ENCODE measurements at places on chromosomes 2 and 18.
A peak's percentile ranks its signal among the peaks of the same experiment; 100 is the strongest.

- peak; percentile 18 for DNase-seq
Measured at GRCh38 chr2:192195548-192196418, 1.1 kb upstream of the TMEFF2 start.

DNA sequence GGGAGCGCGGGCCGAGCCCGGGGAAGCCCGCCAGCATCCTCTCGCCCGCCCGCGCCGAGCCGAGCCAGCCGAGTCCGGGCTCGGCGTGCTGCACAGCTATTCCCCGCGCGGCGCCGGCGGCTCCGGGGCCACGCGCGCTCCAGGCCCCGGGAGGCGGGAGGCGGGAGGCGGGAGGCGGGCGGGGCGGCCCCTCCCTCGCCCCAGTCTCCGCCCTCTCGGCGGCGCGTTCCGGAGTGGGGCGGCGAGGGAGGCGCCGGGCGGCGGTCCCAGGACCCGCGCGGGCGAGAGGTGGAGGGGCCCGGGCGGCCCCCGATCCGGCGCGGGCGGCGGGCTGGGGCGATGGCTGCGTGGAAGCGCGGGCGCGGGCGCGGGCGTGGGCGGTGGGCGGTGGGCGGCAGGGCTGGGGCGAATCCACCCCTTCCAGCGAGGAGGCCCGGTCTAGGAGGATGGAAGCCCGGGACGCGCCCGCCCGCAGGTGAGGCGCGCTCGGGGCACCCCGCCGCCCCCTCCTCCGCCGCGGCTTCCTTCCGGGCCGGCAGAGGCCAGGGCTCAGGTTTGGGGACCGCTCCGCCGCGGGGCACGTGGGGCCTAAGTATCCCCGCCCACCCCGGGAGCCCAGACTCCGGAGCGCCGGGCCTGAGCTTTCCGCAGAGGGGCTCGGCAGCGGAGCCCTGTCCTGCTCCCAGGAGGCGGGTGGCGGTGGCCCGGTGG is at the start of gene ADCY3:
TSS of gene ADCY3 (minus strand) at position 140 of the 711 bp plus-strand sequence. CDS start 1,250 bp downstream, outside the sequence.
- peak; percentile 16 for DNase-seq

DNA sequence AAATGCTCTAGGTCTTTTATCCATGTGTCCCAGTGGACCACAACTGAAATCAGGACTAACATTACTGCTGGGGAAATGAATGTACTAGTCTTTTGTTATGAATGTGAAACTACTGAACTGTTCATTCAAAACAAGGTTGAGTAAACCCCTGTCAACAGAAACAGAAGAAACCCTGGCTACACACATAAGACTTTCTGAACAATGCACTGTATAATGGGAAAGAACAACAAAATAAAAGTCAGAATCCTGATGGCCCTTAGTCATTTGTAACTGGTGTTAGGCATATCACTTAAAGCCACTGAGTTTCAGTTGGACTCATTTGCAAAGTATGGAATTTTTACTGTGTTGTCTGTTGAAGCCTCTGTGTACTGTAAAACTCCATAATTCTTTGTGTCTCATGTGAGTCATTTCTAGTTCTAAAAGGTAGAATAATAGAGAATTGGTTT is 77.0 kb upstream of the UBXN4 start:
- peak; percentile 39 for DNase-seq

- no peak for DNase-seq
Measured at GRCh38 chr18:44852818-44853217, 172.1 kb downstream of the SETBP1 start.

DNA sequence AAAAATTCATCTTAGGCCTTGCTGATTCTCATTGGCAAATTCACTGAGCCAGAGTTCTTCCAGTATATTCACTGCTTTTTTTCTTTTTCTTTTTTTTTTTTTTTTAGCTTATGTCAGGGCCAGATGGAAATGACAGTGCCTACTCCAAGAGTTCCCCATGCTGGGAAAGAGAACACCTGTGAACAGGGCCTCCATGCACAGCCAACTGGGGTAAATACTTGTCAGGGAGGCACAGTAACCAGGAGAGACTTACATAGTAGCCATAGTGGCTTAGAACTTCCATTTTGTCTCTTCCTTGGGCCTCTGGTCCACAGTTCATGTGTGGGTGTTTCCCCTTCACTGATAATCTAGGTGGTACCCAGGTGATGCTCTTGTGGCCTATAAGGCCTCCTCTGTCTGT is 15.2 kb upstream of the SCLY start:
- DNase-seq = no peak

GRCh38 chr18:33711514-33711913 is 133.5 kb downstream of the ASXL3 start:
- DNase-seq = no peak

DNA sequence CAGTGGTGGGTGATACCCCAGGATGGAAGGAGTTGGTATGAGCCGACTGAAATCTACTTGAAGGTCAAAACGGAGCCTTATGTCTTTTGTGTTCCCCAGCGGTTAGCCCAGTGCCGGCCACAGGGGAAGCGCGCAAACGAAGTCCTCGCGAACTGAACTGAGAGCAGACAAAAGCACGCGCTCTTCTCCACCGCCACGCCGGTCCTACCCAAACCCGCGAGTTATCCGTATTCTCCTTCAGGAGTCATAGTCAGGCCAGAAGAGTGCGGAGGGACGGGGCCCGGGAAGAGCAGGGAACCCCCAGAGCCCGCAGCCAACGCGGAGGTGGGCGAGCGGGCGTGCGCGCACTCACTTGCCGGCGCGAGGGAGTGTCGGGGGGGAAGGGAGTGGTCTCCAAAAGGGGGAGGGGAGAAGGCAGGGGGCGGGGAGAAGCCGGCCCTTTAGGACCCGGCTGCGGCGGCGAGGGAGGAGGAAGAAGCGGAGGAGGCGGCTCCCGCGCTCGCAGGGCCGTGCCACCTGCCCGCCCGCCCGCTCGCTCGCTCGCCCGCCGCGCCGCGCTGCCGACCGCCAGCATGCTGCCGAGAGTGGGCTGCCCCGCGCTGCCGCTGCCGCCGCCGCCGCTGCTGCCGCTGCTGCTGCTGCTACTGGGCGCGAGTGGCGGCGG is at the start of gene IGFBP2:
TSS of gene IGFBP2 (plus strand) at position 469 of the 664 bp plus-strand sequence. CDS start at position 573, 104 bp downstream.
- peak; percentile 30 for DNase-seq

GRCh38 chr2:222332116-222332515 is 33.3 kb upstream of the PAX3 start:
- DNase-seq = no peak

GRCh38 chr2:168816369-168816768 is 13.9 kb downstream of the NOSTRIN start:
- DNase-seq = peak; percentile 79

DNA sequence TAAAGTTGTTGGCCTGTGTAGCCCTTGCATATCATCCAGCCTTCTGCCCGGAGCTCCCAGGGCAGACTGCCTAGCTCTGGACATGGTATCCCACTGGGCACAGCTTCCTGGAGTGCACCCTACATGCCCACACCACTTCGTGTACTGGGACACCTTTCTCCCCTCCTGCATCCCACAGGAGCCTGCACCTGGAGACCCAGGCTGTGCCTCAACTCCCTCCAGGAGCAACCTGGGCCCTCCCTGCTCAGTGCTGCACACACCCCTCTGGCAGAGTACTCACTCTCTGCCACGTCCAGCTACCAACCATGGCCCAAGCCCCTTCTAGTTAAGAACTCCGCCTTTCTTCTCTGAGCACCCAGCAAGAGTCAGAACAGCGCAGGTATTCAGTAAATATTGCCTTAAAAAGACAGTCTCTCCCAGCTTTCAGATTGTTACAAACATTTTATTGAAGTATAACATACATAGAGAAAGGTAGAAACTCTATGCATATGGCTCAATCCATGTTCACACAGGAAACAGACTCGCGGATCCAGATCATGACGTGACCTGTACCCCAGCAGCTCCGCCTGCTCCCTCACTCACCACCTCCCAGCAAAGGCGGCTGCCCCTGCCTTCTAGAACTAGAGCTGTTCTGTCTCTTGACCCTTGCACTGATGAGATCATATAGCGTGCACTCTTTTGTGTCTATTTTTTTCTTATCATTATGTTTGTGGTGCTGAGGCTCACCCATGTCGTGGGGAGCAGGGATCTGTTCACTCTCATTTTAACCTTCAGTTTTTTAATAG is 98.4 kb upstream of the MYCN start:
- DNase-seq = no peak

- DNase-seq = peak; percentile 31
Measured at GRCh38 chr2:201858281-201859184, 52.2 kb downstream of the CDK15 start.

DNA sequence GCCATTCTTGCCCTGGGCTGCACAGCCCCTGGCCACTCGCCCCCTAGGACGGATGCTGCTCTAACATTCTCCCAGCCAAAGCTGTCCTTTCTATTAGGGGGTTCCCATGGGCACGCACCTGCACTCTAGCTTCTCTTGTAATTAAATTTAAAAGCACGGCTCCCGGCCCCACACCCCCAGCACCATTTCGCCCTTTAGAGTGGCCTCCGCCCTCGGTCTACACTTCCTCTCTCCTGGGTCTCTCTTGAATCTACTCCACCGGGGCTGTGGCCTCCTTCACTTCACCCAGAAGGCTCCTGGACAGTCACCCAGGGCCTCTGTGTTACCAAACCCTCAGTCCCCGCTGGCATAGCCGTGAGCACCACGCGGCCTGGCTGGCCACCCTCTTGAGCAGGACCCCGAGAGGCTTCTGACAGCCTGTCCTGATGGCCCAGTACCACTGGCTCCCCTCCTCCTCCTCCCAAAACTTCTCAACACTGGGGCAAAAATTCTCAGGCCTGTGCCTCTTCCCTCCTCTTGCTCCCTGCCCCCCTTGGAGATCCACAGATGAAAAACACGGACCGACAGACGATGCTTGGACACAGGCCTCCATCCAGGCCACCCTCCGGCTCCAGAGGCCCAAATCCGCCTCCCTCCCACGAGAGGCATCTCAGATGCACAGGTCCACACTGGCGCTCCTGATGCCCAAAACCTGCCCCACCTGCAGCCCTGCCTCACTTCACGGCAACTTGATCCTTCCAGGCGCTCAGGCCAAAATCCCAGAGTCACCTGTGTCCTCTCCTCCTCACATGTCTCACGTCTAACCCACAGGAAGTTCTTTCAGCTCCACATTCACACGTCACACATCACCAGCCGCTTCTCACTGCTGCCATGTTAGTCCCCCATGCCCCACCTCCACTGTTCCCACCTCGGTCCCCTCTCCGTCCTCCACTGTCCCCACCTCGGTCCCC is 6.9 kb upstream of the RAB17 start:
- no peak for DNase-seq

- no peak for DNase-seq
Measured at GRCh38 chr2:198053776-198054175, 249.4 kb downstream of the PLCL1 start.

DNA sequence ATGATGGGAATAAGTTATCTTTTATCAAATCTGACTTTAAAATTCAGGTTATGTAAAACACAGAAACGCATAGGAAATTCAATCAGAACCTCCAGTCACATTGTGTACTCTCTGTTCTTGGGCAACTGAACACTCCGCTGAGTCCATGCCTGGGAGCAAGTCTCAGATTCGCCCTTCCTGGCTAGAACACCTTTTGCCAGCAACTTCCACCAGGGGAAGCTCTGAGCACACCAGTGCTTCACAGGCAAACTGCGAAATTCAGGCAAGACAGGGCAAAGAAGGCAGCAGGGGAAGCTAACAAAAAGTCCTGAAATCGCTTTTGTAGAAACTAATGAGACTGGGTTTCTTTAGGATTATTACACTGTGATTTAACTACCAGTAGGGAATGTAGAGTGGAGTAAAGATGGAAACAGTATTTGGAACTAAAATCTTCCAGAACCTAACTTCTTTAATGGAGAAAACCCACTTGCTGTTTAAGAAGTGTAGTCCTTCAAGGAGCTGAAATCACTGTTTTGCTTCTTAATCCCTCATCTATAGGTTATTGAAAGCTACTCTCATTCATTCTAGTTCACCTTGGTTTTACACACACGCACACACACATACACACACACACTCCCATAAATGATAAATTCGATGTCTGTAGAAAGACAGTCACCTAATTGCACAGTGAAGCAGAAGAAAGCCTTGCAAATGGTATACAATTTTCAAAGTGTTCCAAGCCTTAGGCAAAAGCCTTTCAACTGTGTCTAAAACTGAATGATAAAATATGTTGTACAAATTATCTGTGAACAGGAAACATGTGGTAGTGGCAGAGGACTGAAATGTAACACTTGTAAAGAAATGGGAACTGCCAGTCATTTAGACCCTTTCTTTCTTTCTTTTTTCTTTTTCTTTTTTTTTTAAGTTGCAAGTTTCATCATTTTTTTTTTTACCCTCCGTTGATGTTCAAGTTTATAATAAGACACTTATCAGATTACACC is 214.5 kb downstream of the TMEM182 start:
- DNase-seq = peak; percentile 17

GRCh38 chr2:128375454-128375853 is 56.8 kb upstream of the HS6ST1 start:
- no peak for DNase-seq

GRCh38 chr18:75823471-75823870 is 396.0 kb upstream of the SMIM21 start:
- DNase-seq = no peak

- DNase-seq = peak; percentile 16
Measured at GRCh38 chr18:54805571-54806334, 22.5 kb upstream of the RAB27B start.

DNA sequence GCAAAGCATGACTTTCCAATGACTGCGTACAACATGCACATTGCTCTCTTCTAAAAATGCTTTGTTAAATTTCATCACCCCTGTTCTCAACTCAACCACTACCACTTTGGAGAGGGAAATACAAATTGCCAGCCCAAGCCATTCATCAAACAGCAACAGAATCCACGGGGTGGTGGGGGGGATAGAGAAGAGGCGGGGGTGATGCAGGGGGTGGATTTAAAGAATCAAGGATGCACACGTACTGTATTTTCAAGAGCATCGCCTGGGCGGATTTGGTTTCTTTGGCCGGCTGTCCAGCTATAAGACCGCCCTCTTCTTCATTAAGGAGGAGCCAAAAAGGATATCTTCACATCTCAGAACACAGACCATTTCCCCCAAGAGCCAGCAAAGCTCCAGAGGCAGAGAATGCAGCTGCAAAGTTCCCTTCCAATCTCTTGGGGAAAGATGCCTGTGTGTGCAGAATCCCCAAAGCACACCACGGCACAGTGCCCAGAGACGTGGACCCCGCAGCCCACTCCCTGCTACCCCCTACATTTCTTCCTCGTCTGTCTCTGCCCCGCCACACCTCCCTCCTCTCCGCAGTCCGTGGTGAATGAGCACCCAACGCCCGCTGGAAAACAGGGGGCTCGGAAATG is 977 bp downstream of the SLC8A1 start:
- DNase-seq = peak; percentile 64

- no peak for DNase-seq
Measured at GRCh38 chr18:7901657-7902056, 334.5 kb downstream of the PTPRM start.

- DNase-seq = no peak
Measured at GRCh38 chr2:61769093-61769675, 84.7 kb downstream of the FAM161A start.

- DNase-seq = no peak
Measured at GRCh38 chr2:134260713-134261112, 6.8 kb downstream of the MGAT5 start.
